Testis (tissue), 5 donors: ENCODE measurements at places on chromosomes 4 and X. TPM values are rescaled to one million over a fixed set of nuclear protein-coding genes. Genes with fewer than 3 reads are reported as not detected.

- H3K27me3 ChIP-seq = no peaks in the 10 kb centered on the region
- H3K36me3 ChIP-seq = no peaks in the 10 kb centered on the region
- peaks cover 50% of the 10 kb centered on the region for H3K4me1 ChIP-seq
- no peak overlapping the region for H3K4me3 ChIP-seq
- peak; percentile 90 for DNase-seq
These were observed 110.2 kb upstream of the ADRA2C start for GRCh38 chr4:3655963-3656362.

- no peak overlapping the region for H3K27ac ChIP-seq
- no peaks in the 10 kb centered on the region for H3K4me1 ChIP-seq
- H3K4me3 ChIP-seq = no peak overlapping the region
These were observed 34.3 kb downstream of the TMEM164 start for GRCh38 chrX:110037178-110037577.

DNA sequence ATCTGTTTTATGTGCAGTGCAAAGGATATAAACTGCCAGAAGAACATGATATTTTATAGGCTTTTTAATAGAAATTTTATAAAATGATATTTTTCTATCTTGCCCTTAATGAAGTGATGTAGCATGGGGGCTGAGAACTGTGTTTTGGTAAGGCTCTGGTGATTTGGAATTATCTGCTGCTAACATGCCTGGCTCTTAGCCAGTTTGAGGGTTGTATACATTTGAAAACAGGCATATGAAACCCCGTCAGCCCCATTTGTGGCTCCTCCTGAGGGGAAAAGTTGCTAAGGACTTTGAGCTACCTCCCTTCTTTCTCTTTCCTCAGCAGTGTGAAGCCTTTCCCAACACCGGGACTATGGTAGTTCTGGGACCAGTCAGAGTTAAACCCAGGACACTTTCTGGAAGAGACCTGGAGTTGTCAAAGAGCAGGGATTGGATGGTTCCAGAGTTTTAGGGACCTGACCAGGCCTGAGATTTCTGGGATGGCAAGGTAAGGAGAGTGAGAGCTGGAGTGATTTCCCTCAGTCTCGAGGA, 4.7 kb downstream of the SFRP2 start:
- no peaks in the 10 kb centered on the region for H3K27me3 ChIP-seq
- H3K36me3 ChIP-seq = no peaks in the 10 kb centered on the region
- no peak overlapping the region for H3K27ac ChIP-seq
- H3K4me3 ChIP-seq = no peak overlapping the region
- no peak for DNase-seq

DNA sequence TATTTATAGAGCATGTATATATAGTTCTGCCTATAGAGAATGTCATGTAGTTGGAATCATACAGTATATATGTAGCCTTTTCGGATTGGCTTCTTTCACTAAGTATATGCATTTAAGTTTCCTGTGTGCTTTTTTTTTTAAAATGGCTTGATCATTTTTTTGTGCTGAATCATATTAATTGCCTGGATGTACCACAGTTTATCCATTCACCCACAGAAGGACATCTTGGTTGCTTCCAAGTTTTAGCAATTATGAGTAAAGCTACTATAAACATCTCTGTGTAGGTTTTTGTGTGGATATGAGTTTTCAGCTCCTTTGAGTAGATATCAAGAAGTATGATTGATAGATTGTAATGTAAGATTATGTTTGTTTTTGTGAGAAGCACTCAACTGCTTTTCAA, 23.8 kb downstream of the PTTG2 start:
- H3K4me3 ChIP-seq = no peak overlapping the region
- no peak overlapping the region for H3K27ac ChIP-seq
- H3K27me3 ChIP-seq = no peaks in the 10 kb centered on the region
- DNase-seq = no peak

GRCh38 chr4:165351359-165352130, 24.1 kb downstream of the MSMO1 start:
- H3K27ac ChIP-seq = no peak overlapping the region
- no peak for DNase-seq
- H3K4me1 ChIP-seq = no peaks in the 10 kb centered on the region
- no peaks in the 10 kb centered on the region for H3K36me3 ChIP-seq

- H3K27me3 ChIP-seq = no peaks in the 10 kb centered on the region
- H3K4me1 ChIP-seq = no peaks in the 10 kb centered on the region
- H3K36me3 ChIP-seq = no peaks in the 10 kb centered on the region
- DNase-seq = no peak
These were observed 41.1 kb downstream of the AMMECR1 start for GRCh38 chrX:110276778-110277177.

DNA sequence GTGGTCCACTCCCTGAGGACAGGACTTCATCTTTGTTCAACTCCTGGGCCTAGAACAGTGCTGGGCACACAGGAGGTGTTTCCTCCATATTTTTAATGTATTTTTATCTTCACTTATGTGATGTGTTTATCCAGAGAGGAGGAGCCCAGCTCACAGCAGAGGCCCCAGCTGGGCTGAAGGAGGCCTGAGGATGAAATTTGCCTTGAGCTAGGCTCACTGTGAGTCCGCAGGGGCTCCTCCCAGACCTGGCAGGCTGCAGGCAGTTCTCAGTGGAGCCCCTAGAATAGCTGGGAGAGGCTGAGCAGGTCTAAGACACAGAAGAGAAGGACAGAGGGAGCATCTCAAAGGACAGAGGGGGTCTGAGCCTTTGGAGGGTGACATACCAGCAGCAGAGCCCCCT, 26.8 kb downstream of the C4orf50 start:
- no peaks in the 10 kb centered on the region for H3K27me3 ChIP-seq
- no peak overlapping the region for H3K4me3 ChIP-seq
- no peaks in the 10 kb centered on the region for H3K4me1 ChIP-seq
- DNase-seq = no peak
- no peaks in the 10 kb centered on the region for H3K36me3 ChIP-seq
- H3K27ac ChIP-seq = no peak overlapping the region

GRCh38 chrX:134679644-134680043, 21.4 kb upstream of the PLAC1 start:
- DNase-seq = no peak
- H3K4me1 ChIP-seq = no peaks in the 10 kb centered on the region
- H3K4me3 ChIP-seq = no peak overlapping the region

DNA sequence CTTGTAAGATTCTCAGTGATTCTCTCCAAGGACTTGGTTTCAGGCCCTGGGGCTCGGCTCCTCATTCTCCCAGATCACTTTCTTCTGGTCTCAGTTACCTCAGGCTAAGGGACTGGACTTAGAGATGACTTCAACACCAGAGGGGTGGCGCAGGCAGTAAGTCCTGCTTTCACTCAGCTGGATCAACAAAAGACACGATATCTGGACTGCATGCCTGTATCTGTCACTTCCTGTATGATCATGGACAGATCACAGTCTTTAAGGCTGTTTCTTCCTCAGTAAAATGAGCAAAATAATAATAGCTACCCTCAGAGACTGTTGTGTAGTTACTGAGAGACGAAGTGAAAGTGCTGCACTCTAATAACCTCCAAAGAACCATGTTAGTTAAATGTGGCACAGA, 19.5 kb upstream of the CXCR3 start:
- H3K36me3 ChIP-seq = no peaks in the 10 kb centered on the region
- no peaks in the 10 kb centered on the region for H3K27me3 ChIP-seq
- no peak for DNase-seq
- no peak overlapping the region for H3K27ac ChIP-seq

- no peak overlapping the region for H3K27ac ChIP-seq
- no peaks in the 10 kb centered on the region for H3K4me1 ChIP-seq
- no peaks in the 10 kb centered on the region for H3K27me3 ChIP-seq
- H3K36me3 ChIP-seq = no peaks in the 10 kb centered on the region
- H3K4me3 ChIP-seq = no peak overlapping the region
- peak; percentile 17 for DNase-seq
These were observed 132.6 kb downstream of the GLUD2 start for GRCh38 chrX:121179972-121180371.

- H3K4me1 ChIP-seq = peaks cover 9% of the 10 kb centered on the region
- no peaks in the 10 kb centered on the region for H3K36me3 ChIP-seq
These were observed 36.1 kb downstream of the DHRSX start for GRCh38 chrX:2464677-2465166.

GRCh38 chrX:16167181-16167580, at the start of gene MAGEB17:
Gene MAGEB17 (plus strand): TSS chrX:16167481. CDS start chrX:16170383, 2,902 bp downstream.
- no peak within 1 kb of the TSS for H3K27ac ChIP-seq
- no peak within 1 kb of the TSS for H3K4me3 ChIP-seq

- no peaks in the 10 kb centered on the region for H3K36me3 ChIP-seq
- DNase-seq = no peak
- H3K27ac ChIP-seq = no peak overlapping the region
These were observed 4.3 kb upstream of the AGA start for GRCh38 chr4:177446586-177446985.

GRCh38 chrX:15678339-15678738, 13.7 kb upstream of the CLTRN start:
- no peaks in the 10 kb centered on the region for H3K4me1 ChIP-seq
- H3K27ac ChIP-seq = no peak overlapping the region
- DNase-seq = no peak
- no peaks in the 10 kb centered on the region for H3K27me3 ChIP-seq

DNA sequence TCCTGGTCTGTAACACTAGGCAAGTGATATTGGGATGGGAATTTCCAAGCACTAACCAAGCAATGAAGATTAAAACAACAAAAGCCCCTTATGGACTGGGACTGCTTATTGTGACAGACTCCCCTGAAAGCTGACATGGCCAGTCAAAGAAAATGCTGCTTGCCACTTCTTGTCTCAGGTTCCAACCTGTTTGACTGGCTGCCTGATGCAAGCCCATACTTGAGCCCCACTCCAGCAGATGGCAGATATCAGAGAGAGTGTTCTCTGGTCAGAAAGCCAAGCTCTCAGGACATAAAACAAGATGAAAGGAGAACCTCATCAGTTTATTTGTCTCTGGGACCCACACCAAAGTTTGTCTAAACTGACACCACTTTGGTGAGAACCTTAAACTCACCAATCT, 15.5 kb upstream of the IGBP1 start:
- H3K4me3 ChIP-seq = no peak overlapping the region
- DNase-seq = no peak
- H3K27me3 ChIP-seq = no peaks in the 10 kb centered on the region
- no peaks in the 10 kb centered on the region for H3K36me3 ChIP-seq
- no peaks in the 10 kb centered on the region for H3K4me1 ChIP-seq
- no peak overlapping the region for H3K27ac ChIP-seq

DNA sequence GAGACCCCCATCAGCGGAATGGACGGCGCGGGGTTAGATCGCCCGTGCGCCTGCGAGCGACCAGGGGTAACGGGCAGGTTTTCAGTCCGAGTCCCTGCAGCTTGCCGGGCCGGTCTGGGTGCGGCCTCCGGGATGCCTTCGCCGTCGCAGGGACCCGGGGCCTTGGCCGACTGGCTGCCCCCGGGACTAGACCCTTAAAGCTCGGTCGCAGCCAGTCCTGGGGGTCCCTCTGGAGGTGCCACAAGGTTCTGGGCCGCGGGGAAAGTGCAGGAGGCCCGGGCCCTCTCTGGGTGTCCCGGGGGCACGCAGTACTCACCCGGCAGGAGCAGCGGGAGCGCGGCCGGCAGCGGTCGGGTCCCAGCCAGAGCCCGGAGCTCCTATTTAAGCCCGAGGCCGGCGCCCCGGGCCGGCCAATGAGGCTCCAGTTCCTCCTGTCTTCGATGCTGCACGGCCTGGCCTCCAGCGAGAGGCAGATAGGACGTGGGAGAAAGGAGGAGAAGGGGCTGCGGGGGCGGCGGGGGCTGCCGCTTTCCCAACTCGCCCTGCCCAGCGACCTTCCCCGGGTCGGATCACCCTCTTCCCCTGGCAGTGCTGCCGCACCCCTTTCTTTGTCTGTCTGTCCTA, at the start of gene SPON2:
SPON2 (minus strand) TSS at position 356 of the 624 bp plus-strand sequence.
- H3K36me3 ChIP-seq = no peaks in the 10 kb centered on the region
- peaks cover 16% of the 10 kb centered on the region for H3K4me1 ChIP-seq
- H3K4me3 ChIP-seq = peak within 1 kb of the TSS; percentile 34

- H3K27me3 ChIP-seq = no peaks in the 10 kb centered on the region
- DNase-seq = no peak
- no peak overlapping the region for H3K4me3 ChIP-seq
- no peak overlapping the region for H3K27ac ChIP-seq
- no peaks in the 10 kb centered on the region for H3K4me1 ChIP-seq
These were observed 421.2 kb upstream of the TENM3 start for GRCh38 chr4:181822005-181822375.

DNA sequence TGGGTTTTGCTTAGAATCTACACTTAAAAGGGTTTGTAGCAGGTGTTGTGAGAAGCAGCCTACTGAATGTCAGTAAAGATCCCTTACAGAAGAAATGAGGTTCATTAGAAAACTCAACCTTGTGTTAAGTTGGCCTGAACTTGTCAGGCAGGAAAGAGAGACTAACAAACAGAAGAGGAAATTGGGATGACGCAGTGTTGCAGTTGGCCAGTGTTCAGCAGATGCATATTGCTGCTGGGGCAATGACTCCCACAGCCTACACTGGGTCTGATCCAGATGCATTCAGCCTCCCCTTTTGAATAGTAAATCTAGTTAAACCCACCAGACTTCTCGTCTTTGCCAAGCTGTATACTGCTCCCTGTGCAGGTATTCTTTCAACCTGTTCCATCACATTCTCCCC, 409.4 kb downstream of the UBE2NL start:
- no peaks in the 10 kb centered on the region for H3K36me3 ChIP-seq
- no peak overlapping the region for H3K27ac ChIP-seq
- no peaks in the 10 kb centered on the region for H3K4me1 ChIP-seq
- no peaks in the 10 kb centered on the region for H3K27me3 ChIP-seq
- H3K4me3 ChIP-seq = no peak overlapping the region

DNA sequence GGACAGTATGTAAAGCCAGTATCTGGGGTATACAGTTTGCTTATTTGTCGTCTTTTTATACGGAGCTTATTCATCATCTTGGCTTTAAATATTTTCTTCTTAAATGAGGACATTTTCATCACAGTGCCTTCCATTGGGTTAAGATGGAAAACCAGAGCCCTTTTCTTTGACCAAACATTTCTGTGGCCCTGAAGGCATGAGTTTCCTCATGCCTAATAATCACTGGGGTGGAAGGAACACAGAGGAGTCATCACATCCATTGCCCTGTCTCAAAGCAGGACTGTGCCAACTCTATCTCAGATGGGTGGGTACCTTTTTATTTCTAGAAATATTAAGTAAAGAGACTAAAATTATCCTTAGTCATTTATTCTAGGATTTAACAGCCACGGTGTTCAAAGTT, 40.0 kb downstream of the CHRDL1 start:
- H3K36me3 ChIP-seq = no peaks in the 10 kb centered on the region
- DNase-seq = no peak
- H3K4me1 ChIP-seq = no peaks in the 10 kb centered on the region

DNA sequence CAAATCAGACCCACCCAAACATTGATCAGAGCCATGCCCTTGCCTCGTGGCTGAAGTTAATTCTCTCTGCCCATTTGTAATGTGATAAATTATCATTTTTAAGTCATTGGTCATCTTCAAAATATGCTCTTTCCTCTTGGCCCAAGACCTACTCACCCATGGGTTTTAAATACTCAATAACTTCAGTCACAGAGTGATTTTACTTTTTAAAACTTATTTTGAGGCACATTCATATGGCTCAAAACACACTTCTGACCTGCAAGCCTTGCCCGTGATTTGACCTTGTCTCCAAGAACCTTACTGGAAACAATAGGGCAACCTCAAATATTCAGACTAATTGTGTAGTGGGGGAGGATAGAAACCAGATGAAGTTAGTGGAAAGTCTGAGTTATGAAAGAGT, 176.2 kb upstream of the LNX1 start:
- no peaks in the 10 kb centered on the region for H3K27me3 ChIP-seq
- DNase-seq = no peak
- no peaks in the 10 kb centered on the region for H3K4me1 ChIP-seq
- H3K36me3 ChIP-seq = no peaks in the 10 kb centered on the region

LNX1 gene
- 4.3 TPM for total RNA-seq

CXCL3 gene
- 0.68 TPM for total RNA-seq

TCP11X2 gene
- total RNA-seq = 3.6 TPM

HSD17B13 gene
- 0.81 TPM for total RNA-seq

KDM5C gene
- total RNA-seq = 134 TPM

AWAT2 gene
- total RNA-seq = 3.9 TPM

VEGFC gene
- total RNA-seq = 2.8 TPM

TLR6 gene
- total RNA-seq = 0.47 TPM

OTUD6A gene
- total RNA-seq = 17.9 TPM

SASH3 gene
- total RNA-seq = 2.0 TPM

NLGN3 gene
- total RNA-seq = 8.9 TPM
